Chondrocyte (in vitro differentiated cells): ENCODE measurements at places on chromosomes 2 and 18. TPM values are rescaled to one million over a fixed set of nuclear protein-coding genes. Genes with fewer than 3 reads are reported as not detected.
A peak's percentile ranks its signal among the peaks of the same experiment; 100 is the strongest.

Gene HOXD13
- not detected in 3 replicates for total RNA-seq

DNA sequence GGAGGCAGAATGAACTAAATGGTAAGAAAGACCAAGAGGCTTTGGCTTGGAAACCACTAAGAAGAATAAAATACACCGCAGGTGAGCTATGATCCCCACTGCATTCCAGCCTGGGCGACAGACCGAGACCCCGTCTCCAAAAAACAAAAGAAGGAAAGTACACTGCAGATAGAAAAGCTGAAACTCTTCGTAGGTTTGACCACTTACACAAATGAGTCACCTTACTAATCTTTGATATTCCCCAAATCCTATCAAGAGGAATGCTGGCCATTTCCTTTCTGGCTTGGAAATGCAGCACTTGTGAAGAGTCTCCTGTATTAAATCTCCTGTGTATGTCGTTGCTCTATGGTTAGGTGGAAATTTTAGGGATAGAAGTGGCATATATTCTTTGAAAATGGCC lies 108.8 kb downstream of the MTCL1 start:
- H3K4me3 ChIP-seq: no peak overlapping the region
- H3K27ac ChIP-seq: peak overlapping the region; percentile 78
- no peaks in the 10 kb centered on the region for H3K27me3 ChIP-seq
- H3K36me3 ChIP-seq: peaks cover 33% of the 10 kb centered on the region

Gene GKN1
- 0.37 TPM in 1 of 3 replicates, not detected in the others for total RNA-seq

DNA sequence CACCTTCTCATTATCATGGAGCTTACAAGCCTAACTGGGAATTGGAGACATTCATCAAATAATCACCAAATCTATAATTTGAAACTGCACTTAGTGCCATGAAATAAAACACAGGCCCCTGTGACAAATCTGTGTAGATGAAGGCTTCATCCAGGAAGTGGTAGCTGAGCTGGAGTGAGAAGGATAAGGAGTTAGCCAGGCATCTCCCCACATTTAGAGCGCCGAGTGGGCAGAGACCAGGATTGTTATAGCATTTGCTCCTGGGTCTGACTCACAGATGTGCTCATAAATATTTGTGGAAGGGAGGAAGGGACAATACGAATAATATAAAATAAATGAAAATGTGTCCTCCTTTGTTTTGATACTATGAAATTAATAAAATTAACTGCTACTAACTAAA lies 2.5 kb upstream of the MAT2A start:
- no peaks in the 10 kb centered on the region for H3K27me3 ChIP-seq
- H3K27ac ChIP-seq: no peak overlapping the region
- no peak for DNase-seq

GRCh38 chr18:9410515-9410914 lies 64.8 kb upstream of the RALBP1 start:
- no peak for DNase-seq
- H3K27me3 ChIP-seq: no peaks in the 10 kb centered on the region
- no peak overlapping the region for H3K27ac ChIP-seq
- H3K4me3 ChIP-seq: no peak overlapping the region

GRCh38 chr2:196086517-196087368 lies 18.1 kb upstream of the DNAH7 start:
- no peak for DNase-seq
- H3K27ac ChIP-seq: no peak overlapping the region
- H3K36me3 ChIP-seq: no peaks in the 10 kb centered on the region
- no peak overlapping the region for H3K4me3 ChIP-seq
- peaks cover 14% of the 10 kb centered on the region for H3K4me1 ChIP-seq
- H3K27me3 ChIP-seq: no peaks in the 10 kb centered on the region

- H3K27me3 ChIP-seq: peaks cover 7% of the 10 kb centered on the region
- DNase-seq: no peak
- no peaks in the 10 kb centered on the region for H3K4me1 ChIP-seq
- no peak overlapping the region for H3K4me3 ChIP-seq
Observed at GRCh38 chr2:198203336-198204069, 399.1 kb downstream of the PLCL1 start.

Gene CDH2
- total RNA-seq: 175 to 208 TPM (median 198 TPM) in 3 replicates

Gene MAL
- total RNA-seq: not detected in 3 replicates
